Cerebellum (tissue), 4 donors: ENCODE measurements at places on chromosomes 16 and 17. TPM values are rescaled to one million over a fixed set of nuclear protein-coding genes. Genes with fewer than 3 reads are reported as not detected.
A peak's percentile ranks its signal among the peaks of the same experiment; 100 is the strongest.

The KCNH6 gene
- 0.27 TPM for total RNA-seq

The CPNE7 gene
- 8.8 TPM for total RNA-seq

The TSC2 gene
- 85.0 TPM for total RNA-seq

The HOXB1 gene
- total RNA-seq: not detected

DNA sequence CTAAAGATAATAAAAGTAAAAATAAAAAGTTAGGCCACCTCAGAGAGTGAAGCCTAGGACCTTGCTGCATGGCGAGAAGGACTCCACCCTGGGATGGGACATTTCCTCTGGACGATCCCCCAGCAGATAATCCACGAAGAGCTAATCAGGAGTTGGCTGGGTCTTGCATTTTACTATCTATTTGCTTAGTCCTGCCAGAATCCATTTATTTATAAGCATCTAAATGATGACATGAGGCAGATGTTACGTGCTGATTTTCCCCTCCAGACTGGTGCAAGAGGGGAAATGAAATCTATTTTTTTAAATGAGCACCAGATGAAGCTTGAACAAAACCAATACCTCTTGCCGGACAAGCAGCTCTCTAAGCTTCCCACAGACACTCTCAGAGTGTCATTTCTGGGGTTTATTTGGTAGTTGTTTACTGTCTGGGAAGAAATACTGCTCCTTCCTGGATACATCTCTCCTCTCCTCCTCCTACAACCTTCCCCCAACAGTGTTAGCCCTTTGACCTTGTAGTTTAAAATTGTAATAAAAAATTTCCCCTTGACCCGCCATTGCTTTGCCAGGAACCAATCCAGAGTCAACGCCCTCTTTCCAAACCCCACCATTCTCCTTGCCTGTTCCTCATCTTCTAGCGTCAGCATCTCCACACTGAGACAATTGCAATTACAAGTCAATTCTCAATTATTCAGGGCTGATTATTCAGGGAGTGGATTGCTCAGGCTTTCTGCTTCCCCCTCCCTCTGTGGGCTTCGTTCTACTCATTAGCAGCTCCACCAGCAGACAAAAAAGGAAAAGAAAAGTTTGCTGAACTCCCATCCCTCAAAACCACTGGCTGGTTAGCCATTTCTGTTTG is 63.0 kb downstream of the GSG1L start:
- DNase-seq: no peak

- DNase-seq: no peak
These were observed 122.4 kb upstream of the NUDT7 start for GRCh38 chr16:77599793-77600415.

DNA sequence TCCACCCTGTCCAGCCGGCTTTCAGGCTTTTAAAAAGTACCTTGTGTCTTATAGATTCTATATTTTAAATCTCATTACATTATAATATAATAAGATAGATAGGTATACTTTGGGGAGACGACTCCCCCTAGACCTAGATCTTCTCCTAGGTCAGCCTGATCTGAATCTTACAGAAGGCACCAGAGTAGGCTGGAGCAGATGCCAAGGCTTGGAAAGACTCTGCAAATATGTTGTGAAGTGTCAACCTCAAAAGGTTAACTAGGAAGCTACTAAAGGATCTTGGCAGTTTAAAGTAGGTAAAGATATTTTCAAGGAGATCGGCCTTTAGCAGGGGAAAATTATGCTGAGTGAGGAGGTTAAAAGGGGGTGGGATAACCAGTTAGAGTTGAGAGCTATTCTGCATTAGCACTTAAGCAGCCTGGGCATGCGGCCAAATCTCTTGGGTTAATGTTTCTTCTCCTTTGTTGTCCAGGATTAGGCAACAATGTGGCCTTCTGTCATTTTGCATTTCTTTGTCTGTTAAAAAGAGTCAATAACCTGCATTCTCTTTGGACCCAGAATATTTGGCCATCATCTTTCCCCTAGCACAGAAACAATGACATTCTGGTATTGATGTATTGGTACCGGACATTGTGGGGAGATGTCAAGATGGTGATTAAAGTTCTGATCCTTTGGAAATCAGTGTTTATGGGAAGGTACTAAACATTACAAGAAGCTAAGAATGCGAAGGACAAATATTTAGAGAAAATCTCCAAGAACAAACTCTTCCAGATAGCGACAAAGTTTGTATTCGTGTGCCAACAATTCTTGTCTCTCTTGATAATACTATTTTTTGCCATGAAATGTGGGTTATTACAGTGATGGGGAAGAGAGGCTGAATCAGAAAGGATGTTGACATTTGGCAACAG is 51.2 kb upstream of the DHX40 start:
- DNase-seq: peak; percentile 39

- no peak for DNase-seq
These were observed 11.8 kb downstream of the PIK3R6 start for GRCh38 chr17:8855477-8856204.

DNA sequence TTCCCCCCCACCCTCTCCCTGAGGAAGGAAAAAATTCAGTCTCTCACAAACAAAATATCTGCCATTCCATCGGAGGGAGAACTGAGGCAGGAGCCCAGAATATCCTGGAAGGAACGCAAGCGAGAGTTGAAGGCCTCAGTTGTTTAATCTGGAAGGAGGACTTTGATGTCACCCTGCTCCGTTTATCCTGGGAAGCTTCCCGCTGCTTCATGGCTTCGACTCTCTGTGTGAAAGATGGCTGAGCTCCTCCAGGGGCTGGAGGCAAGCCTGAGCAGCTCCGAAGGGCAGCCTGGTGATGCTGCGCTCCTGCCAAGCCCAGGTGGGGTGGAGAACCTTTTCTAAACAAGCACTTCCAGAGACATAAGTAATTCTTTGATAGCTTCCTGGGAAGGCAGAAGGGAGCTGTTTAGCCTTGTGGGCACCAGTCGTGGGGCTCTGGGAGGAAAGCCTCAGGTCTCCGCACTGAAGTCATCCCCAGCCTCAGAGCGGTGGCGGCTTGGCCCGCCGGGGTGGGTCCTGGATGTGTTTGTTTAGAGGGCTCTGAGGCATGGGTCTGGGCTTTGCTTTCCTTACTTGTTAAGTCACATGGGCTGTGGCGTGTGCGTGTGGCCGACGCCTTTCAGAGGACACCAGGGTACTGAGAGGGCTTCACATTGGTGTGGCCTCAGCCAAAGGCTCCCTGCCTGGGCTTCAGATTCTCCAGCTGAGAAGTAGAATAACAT is 7.9 kb downstream of the NKD1 start:
- no peak for DNase-seq

DNA sequence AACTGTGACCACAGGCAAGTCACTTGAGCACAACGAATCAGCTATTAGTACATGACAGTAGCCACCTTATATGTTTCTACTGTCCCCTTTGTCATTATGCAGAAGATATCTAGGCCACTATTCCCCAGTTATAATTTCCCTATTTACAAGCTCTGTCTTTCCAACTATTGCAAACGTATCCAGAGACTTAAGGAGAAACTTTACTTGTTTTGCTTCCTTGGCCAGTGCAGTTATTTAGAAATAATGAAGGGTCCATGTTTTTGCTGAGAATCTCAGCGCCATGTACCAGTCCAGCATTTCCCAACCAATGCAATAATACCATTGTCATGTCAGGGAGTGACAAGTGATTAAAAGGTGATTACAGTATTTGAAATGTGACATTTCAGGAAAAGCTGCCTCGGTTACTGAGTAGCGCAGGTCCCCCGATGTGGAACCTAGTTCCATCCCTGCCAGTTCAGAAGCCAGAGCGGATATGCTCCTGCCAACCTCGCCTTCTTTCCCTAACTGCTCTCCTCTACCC is 743 bp downstream of the ZNF624 start:
- DNase-seq: peak; percentile 20
